ENCODE measurements at places on chromosomes 12 and 14.

DNA sequence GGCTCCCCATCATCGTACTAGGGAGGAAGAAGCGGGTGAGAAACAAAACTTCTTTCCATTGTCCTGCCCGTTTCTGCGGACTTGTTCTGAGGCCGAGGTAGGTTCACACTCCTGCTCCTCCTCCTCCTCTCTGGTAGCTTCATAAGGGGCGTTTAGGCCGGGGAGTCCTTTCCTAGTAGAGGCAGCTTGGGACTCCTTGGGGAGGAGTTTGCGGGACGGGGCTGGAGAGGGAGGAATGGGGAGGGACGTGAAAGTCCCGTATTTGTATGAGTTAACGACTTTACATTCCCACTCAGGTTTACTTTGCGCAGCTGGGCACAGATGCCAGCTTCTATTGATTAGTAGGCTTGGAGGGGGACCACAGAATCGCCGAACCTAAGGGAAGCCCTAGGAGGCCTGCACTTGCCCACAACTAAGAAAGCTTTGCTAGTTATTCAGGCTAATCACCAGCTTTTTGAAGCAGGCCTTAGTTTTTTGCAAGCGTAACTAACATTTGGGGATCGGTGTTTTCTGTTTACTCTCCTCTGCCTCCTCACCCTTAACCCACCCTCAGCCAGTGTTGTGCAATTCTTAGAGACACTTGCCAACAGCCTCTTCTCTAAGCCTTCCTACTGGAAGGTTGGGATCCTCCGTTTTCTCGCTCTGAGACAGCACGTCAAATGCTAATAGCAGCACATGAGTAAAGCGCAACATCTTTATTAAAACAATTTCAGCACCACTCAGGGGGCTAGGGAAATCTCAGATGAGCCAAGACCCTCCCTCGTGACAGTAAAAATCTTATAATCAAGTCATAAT lies 499 bp downstream of the RNASE4 start:
- DNase-seq = peak; percentile 83

DNA sequence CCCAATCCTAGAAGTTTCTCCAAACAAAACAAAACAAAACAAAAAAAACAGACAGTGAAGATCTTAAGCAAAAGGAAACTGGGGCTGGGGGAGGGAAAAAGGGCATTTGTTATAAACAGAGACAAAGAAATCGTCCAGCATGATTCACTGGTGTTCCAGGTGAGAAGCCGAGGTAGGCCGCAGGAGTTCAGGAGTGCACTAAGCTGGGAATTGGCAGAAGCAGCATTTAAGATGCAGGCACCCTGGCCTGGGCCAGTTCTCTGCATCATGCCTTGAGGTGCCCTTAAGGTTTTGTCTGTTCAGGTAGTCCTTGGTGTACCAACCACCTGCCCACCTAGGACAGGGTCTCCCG lies 11.2 kb downstream of the TBX3 start:
- no peak for DNase-seq

DNA sequence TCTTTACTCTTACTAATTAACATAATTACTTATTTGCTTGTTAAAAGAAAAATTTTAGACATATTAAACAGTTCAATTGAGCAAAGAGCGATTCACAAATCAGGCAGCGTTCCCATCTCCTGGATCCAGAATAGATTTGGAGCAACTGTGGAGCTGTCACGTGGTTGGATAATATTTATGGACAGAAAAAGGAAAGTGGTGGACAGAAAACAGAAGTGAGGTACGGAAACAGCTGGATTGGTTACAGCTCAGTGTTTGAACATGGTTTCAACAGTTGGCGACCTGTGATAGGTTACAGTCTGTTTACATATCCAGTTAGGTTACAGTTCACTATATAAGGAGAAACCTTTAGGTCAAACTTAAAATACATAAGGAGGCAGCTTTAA lies 19.7 kb upstream of the FAM234B start:
- DNase-seq = no peak

- no peak for DNase-seq
Measured at GRCh38 chr14:32435411-32435810, 106.3 kb downstream of the AKAP6 start.

GRCh38 chr12:116140529-116140928 lies 137.0 kb downstream of the MED13L start:
- no peak for DNase-seq

DNA sequence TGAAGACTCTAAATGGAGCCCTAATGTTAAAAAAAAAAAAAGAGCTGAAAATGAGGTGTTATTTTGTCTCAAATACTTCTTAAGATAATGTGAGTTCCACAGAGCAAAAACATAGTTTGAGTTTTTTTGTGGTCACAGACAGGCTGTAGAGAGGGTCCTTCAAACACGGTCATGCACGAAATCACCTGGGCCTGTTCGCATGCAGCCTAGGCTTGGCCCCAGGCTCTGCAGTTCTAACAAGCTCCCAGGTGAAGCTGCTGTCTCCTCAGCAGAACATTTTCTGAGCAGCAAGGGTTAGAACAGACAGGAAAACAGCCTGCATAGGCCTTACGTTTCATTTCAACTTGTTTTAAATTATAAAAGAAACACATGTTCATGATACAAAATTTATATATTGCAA lies 65.4 kb upstream of the TBPL2 start:
- DNase-seq = no peak

GRCh38 chr14:81454572-81455218 lies 54.6 kb upstream of the STON2 start:
- no peak for DNase-seq

- DNase-seq = peak; percentile 78
Measured at GRCh38 chr14:103848175-103849077, 1.1 kb upstream of the PPP1R13B start.

DNA sequence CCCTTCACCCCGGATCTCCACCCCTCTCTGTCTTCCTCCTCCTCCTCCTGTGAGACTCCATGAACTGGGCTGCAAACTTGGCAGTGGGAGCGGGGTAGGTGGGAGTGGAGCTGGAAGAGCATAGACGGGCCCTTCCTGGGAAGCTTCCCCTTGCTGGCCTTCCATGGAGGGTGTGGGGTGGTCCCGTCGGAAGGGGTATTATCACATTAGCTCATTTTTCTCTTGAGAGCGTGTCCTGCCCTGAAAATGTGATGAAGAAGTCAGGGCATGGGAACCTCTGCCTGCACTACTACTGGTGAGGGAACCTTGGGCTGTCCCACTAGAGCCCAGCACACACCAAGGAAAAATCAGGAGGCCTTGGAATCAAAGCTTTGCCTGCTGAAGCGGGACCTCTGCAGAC lies 66.5 kb downstream of the CACNA1C start:
- no peak for DNase-seq

GRCh38 chr14:20706657-20707355 lies 18.2 kb downstream of the ANG start:
- no peak for DNase-seq

- DNase-seq = no peak
Measured at GRCh38 chr12:132717531-132718387, 7.1 kb downstream of the PGAM5 start.

DNA sequence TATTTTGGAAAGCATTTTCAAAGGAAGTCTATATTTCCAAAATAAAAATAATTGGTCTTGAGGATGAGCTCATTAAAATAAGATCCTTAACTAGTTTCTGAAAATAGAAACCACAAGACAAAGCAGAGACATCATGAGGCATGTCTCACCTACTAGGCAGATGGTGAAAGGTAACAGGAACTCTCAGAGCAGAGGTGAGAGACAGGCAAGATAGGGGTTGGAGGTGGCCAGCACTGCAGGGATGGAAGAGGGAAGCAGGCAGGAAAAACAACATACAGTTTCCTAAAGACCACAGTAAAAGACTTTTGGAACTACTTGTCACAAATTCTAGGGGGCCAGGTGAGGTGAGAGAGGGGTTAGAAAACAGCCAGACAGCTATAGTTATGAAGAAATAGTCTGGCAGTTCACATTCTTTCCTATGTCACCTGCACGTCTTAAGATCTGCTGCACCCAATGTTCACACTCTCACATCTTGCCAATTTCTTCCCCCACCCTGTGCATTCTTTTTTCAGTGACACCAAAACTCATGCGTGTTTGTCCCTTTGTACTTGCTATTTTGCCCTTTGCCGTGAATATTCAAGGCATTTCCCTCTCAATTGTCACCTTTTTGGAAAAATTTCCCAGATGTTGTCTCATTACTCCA lies 341.7 kb upstream of the KITLG start:
- no peak for DNase-seq

- no peak for DNase-seq
Measured at GRCh38 chr12:7079826-7080125, 12.5 kb downstream of the C1R start.

- no peak for DNase-seq
Measured at GRCh38 chr14:104393199-104393897, 186.2 kb upstream of the C14orf180 start.

DNA sequence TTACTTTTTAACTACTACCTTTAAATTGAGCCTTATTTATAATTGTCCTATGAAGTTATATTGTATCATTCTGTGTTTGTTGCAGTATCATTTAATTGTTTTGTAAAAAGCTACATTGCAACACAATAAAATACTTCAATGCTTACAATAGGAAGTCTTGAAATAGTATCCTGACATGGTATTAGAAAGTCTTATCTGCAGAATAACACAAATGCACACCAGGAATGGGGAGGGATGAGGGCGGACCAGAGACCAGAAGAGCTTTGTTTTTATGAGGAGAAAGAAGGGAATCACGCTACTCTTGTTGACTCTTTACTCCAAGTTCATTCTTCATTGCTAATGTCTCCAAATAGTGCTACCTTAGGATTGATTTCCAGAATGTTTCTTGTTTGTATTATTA lies 120.2 kb downstream of the MON2 start:
- no peak for DNase-seq

DNA sequence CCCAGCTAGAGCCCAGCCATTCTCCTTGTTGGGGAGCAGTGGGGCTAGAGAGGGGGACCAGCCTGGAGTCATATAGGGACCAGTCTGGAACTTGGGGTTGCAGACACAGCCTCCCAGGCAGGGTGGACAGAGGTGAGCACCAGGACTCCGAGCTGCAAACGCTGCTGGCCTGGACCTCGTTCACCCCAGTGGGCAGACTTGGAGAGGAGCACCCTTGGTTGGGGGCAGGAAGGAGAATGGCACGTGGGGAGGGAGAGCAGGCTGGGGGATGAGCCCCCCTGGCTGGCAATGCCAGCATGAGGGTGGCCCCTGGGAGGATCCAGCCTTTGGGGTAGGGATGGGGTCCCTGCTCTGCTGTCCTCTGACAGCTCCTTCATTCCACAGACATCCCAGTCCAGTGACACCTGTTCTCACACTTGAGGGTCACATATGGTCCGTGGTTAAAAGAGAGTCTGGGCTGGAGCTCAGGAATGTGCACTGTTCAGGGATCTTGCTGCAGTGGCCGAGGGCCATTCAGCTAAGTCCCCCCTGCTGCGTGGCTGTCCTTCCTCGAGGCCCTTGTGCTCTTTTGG lies 2.8 kb downstream of the LBHD2 start:
- no peak for DNase-seq

DNA sequence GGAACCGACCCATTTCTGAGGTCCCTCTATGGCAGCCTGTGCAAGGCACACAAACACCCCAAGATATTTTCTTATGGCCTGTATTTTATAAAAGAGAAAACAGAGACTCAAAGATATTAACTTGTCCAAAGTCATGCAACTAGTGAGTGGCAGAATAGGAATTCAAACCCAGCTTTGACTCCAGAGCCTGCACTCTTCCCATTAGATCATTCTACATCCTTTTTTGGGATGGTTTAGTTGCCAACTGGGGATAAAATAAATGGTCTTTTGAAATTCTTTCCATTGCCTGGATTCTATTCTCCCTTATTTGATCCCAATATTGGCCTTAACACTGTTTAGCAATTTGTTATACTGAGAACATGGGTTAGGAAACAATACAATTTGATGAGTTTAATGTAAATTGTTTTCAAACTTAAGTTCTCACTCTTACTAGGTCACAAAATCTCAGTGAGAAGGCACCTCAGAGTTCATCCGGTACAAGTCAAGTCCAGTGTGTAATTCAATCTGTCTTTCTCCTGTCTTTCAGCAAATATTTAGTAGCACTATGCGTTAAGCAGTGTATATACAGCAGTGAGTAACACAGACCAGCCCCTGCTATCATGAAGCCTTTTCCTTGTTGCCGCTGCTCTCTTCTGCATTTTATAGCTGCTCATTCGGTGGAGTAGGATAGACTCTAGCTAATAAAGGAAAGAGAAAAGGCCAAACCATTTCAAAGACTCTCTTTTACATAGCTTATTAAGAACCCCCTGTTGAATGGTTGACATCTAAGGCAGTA lies 162.1 kb upstream of the IFNG-AS1 start:
- DNase-seq = no peak

DNA sequence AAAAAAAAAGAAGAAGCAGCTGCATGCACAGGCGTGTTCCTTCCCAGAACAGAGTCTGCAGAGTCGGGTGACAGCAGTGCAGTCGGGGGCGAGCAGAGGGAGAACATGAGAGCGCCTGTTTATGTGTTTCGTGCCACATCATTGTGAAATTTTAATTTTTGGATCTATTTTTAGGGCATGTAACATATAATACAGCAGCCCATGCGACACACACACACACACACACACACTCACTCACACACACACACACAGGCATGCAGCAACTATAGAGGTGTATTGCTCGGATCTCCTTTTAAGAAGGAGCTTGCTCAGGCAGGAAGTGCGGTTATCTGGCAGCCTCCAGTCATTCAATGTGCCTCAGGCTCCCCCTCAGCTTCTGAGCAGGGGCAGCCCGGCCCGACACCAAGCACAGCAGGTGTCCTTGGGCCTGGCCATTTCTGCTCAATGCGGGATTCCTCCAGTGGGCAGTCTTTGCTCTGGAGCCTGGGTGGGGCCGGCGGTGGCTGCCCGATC lies 71.8 kb downstream of the ZNF664 start:
- no peak for DNase-seq

DNA sequence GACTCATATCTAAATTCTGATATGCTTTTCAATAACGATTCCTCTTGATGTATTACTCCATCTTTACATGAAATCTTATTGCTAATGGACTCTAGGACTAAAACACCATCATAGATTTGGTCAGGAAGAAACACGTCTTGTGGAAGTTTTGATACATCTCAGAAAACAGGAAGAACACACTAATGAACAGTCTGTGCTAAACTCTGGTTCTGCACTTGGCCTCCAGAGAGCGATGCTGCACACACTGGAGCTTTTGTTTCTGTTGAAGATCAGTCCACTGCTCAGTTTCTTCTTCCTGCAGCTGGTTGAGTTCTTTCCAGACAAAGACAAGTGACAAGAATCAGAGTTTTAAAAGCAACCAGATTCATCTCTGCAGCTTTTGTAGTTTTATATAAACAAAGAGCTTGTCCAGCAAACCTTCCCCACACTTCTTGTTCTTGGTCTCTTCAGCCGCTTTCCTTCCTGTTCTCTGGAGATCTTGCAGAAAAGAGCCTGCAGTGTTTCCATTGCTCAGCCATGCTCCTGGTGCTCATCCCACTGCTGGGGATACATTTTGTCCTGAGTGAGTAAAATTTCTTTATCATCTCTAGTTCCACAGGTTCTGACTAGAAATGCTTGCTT lies 229.1 kb upstream of the OR4E1 start:
- DNase-seq = no peak

DNA sequence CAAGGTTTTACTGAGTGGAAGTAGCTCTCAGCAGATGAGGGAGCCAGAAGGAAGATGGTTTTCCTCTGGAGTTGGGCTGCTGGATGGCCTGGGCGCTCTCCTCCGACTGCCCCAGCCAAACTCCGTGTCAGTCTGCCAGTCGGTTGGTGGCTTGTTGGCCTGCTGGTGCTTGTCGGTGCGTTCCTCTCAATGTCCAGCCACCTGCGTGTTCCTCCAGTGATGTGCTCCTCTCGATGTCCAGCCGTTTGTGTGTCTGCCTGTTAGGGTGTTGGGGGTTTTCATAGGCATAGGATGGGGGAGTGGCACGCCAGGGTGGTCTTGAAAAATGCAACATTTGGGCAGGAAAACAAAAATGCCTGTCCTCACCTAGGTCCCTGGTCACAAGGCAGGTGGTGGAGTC lies 37.0 kb upstream of the LDHB start:
- no peak for DNase-seq
